GM12891 (cell line): ENCODE measurements at places on chromosomes 11 and 22.

- no peak for DNase-seq
These were observed 1.1 kb upstream of the NELL1 start for GRCh38 chr11:20668131-20668809.

DNA sequence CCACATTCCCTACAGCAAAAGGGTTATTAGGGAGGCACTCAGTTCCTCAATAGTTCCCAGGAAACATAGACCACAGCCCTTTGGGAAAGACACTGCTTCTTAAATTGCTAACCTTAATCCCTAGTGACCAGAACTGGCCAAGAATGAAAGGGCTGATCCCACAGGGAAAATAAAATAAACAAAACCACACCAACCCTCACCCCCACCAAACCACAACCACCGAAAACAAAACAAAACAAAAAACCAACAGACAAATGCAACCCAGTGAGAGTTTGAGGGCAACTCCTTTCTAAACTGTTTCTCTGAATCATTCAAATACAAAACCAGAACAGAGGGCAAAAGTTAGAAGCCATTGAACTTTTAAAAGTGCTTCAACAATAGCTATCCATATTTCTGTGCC is 57.2 kb downstream of the NAV2 start:
- no peak for DNase-seq

GRCh38 chr11:86264649-86265048 is 20.1 kb downstream of the EED start:
- no peak for DNase-seq

DNA sequence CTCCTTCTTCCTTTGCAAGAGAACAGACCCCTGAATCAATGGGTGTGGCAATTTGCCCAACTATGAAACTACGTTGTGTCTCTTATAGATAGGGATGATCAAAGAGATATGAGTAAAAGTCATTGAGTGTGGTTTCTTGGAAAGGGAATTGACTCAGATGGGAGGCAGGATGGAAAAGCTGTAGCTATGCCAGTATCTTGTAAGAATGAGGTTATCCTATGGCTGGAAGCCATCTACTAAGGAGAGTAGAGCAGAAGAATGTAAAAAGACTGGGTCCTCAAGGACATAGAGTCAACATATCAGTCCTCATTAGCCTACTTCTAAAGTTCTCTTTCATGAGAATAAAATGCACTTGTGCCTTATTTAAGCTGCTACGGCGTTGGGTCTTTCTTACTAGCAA is 78.9 kb upstream of the POU2AF2 start:
- DNase-seq = no peak

DNA sequence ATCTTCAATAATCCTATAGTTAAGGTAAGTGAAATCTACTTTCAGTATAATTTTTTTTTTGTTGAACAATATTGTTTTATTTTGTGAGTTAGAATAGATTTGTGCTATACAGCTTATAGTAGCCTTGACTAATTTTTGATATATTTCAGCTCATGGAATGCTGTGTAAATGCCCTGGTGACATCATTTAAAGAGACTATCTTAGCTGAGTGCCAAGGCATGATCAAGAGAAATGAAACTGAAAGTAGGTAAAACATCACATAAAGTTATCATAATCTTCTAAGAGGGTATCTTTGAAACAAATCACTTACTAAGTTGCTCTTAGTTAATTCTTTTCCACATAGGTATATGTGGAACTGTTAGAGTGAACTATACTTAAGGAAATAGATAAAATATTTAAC is 51.4 kb upstream of the ACAT1 start:
- DNase-seq = no peak

DNA sequence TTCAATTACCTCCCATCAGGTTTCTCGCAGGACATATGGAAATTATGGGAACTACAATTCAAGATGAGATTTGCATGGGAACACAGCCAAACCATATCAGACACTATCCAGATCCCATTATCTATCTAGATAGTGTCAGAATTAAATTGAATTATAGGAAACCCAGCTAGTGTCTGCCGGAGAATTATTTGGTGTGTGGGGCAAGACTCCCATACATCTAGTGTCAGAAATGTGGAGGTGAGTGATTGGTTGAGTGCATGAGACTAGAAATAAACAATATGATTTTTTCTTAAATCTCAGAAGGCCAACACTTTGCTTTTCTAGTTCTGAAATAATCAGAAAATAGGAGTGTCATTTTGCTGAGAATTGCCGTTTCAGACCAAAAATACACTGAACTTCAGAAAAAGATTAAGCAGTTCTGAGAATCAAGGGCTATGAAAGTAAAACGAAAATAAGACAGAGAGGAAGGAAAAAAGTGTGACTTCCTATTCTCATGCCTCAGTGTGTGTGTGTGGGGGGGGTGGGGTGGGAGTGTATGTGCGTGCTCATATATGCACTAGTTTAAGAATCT is 21.3 kb downstream of the CASP12 start:
- no peak for DNase-seq

DNA sequence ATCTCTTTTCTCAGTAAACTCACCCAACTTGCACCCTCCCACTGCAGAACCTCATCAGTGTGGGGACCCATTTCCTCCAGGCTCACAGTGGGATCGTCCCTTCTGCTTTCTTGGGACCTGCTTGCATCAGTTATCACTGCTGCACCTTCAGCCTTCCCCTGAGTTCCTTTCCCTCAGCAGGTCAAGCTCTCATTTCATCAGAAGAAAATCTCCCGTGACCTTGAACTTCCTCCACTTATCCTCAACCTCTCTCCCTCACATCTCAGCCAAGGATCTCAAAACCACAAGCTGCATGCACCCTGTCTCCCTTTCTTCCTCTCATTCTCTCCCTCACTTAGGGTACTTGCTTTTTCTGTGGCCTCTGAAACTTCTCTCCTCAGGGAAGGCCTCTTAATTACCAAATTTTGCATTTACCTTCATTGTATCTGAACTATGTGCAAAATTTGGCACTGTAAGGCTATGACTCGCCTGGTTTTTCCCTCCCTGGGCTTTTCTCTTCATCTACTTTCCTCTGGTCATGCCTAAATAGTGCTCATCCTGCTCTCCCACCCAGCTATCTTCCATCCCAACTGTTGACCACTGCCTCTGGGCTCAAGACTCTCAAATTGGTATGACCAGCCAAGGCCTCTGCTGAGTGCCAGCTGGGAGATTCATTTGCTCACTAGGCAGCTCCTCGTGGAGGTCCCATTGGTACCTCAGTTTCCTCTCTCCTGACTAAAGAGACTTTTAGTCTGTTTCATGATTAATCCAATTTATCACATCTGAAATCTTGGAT is 2.7 kb upstream of the RCE1 start:
- no peak for DNase-seq
